ENCODE measurements at places on chromosomes 3 and 15.
A peak's percentile ranks its signal among the peaks of the same experiment; 100 is the strongest.

- no peak for ATAC-seq
Observed at GRCh38 chr15:51444807-51445206, 103.4 kb downstream of the GLDN start.

DNA sequence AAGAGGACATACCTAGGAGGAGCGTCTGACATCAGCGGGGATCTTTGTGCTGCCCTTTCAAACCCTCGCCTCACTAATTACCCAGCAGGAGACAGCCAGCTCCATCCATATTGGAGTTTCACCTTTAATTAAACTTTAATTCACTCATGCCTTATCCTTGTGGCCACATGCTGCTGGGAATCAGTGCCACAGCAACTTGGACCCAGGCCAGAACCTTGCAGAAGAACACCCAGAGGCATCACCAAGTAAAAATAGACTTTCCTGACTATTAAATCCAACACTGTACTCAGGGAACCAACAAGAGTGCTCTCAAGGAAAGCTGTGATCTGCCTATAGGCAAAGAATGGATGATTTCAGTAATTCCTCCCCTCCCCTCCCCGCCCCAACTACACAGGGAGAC is 23.9 kb downstream of the EIF1B start:
- ATAC-seq = no peak

DNA sequence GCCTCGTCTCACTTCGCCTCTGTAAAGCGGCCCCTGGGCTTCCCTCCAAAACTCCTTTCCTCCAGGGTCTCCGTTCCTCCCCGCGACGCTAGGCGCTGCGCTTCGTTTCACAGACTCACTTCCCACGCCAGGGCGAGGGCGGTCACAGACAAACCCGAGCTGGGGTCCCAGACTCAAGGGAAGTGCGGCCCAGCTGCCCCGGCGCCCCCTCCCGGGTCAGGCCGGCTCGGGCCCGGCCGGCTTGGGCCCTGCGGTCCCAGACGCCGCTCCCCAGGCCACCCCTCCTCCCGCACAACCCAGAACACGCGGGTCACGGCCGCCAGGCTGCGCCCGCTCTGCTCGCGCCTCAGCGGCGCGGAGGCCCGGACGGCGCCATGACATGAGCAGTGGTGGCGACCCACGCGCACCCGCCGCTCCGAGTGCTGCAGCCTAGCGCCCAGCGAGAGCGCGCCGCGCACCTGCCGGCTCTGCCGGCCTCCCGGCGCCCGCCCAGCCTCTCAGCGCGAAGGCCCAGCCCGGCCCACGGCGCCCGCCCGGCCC is 547 bp downstream of the NUP210 start:
- ATAC-seq = peak; percentile 66

- ATAC-seq = no peak
Observed at GRCh38 chr15:71344316-71344715, 229.0 kb downstream of the THSD4 start.

DNA sequence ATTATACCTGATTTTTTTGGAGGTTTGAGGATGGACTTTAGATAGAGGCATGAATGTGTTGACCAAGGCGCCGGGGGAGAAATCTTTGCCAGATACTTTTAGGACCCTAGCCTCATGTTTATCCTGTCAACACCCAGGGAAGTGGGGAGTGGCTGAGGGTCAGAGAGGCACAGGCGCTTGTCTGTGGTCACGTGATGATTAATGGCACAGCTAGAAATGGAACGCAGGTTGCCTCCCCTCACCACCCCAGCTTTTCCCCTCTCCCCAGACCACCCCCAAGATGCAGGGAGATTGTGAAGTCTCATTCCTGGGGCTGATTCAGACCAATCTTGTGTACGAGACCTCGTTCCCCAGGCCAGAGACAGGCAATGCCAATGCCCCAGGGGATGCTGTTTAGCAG is 218.4 kb upstream of the LINGO1 start:
- no peak for ATAC-seq

GRCh38 chr3:66502245-66502874 is 1.5 kb upstream of the LRIG1 start:
- ATAC-seq = no peak

GRCh38 chr3:118229196-118229595 is 805.5 kb downstream of the IGSF11 start:
- no peak for ATAC-seq

DNA sequence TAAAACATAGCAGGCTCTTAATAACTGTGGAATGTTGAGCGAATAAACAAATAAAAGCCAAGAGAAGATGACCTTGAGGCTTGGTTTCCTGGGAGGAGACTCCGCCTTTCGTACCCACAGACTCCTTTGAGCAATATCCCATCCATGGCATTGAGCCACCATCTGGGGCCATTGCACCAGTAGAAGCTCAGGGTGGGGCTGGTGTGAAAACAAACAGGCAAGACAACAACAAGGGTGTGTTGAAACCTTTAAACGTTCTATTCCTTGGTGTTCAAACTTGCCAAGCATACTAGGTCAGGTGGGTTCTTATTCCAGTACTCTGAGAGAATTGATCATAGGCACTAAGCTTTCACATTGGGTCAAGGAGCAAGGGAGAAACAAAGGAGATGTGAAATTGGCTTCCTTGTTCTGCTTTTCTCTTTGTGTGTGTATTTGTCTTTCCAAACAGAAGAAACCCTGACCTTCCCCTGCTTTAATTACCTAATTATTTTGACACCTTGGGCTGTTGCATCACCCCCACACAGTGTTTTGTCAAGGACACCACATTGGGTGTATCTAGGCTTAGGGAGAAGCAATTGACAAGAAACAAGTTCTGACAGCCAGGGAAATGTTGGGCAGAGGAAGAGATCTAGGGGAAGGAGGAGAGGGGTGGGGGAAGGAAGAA is 105.1 kb upstream of the BCL6 start:
- ATAC-seq = peak; percentile 79

DNA sequence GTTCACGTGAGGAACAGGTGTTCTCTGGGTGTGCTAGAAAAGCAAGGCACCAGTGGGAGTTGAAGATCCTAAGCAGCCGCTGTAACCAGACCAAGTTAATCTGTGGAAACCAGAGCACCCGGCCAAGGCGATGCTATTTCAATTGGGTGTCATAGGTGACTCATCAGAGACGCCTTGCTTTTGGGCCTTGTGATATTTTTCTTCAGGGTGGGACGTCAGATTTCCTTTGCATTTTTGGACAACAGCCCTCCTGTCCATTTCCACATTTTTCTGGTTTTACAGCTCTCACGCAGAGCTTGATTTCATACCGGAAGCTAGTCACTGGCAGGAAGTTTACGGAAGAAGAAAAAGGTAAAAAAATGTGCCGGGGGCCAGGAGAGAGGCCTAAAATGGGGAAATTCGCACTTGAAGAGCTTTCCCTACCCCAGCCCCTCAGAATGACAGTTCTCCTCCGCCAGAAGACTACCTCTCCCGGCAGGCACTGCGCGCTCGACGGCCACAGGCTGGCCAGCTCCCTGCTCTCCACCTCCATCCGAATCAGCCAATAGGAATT is 471 bp upstream of the KBTBD8 start:
- ATAC-seq = no peak

- no peak for ATAC-seq
Observed at GRCh38 chr3:123638936-123639689, 54.3 kb upstream of the HACD2 start.
